ENCODE measurements at places on chromosomes 2 and 18. TPM values are rescaled to one million over a fixed set of nuclear protein-coding genes. Genes with fewer than 3 reads are reported as not detected.

EPC2 gene
- 33.5 TPM for total RNA-seq

C2orf81 gene
- 3.7 TPM for total RNA-seq

PLB1 gene
- 2.6 TPM for total RNA-seq

CTNNA2 gene
- total RNA-seq = 2.3 TPM

SRD5A2 gene
- 0.06 TPM for total RNA-seq
